ENCODE measurements at places on chromosomes 1 and 21.

DNA sequence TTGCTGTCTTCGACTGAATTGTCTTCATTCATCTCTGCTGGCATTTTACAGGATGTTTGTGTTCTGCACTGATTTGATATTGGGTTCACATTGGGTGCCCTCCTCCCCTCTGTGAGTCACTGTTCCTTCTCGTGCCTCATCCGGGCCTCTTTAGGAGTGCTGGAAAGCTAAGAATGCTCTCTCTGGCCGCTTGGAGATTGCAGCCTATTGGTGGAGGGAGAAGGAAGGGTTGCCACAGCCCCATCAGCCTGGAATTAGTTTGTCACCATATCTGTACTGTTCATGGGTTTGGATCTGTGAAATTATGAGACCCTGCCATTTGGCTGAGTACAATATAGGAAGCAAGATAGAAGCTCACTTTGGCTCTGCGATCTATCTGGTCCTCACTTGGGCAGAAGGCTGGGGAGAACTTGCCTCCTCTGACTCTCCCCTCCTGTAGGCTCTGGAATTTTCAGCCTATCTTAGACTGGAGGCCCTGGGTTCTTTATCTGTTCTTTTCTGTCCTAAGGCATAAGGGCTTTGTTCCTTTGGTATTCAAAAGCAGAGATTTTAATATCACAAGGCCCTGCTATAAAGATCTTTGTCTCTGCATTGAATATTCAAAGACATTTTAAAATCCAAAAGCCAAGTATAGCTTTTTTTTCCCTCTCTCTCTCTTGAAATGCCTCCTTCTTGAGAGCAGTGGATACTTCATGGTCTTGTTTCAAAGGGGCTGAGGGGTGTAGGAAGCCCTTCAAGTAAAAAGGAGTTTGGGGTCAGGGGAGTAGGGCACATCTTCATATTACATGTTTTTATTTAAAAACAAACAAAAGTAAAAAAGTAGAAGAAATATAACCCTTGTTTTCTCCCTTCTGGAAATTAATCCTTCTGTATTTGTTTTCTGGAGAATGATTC is 347.9 kb downstream of the ZP4 start:
- DNase-seq = no peak

DNA sequence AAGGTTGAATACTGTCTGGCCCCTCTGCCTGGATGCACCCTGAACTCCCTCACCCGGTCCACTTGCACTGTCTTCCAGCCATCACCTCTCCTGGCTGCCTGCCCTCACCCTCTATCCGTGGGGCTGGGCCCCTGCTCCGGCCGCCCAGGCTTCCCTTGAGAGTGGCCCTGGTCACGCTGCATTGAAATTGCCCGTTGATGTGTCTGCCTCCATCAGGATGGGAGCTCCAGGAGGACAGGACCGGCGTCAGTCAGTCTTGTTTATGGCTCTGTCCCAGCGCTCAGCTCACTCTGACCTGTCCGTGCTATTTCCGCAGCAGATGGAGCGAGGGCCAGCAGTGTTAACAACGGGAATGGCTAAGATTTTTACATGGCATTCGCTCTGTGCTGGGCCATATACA is 34.9 kb downstream of the FOXO6 start:
- DNase-seq = no peak

DNA sequence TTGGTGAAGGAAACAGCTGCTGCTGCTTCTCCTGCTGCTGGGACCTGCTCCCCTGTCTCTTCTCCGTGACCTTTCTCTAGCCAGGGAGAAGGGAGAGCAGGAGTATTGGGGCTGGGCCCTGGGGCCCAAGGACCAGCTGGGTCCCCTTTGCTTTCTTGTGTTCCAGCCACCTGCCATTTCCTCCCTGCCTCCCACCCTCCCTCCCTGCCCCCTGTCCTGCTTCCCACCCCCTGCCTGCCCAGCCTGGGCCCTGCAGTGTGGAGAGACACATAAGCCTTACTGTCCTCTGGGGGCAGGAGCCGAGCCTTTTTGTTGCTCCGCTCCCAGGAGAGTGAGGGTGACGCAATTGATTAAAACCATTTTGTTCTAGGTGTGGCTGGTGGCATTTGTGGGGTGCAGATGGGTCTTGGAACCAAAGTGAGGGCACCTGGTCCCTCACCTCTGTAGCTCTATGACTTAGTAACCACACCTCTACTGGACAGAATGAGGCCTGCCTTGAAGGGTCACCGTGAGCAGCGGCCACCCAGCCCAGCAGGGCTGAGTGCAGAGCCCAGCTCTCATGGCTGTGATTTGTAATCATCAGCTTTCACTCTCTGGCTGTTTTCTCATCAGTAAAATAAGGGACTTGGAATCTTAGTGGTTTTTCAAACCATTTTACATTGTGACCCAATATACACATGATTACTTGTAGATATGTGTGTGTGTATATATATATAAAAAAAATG is 13.9 kb upstream of the TMEM222 start:
- no peak for DNase-seq

- DNase-seq = no peak
Measured at GRCh38 chr1:226575739-226576378, 27.3 kb downstream of the STUM start.

GRCh38 chr1:159895836-159896545 is 4.0 kb downstream of the CFAP45 start:
- no peak for DNase-seq

DNA sequence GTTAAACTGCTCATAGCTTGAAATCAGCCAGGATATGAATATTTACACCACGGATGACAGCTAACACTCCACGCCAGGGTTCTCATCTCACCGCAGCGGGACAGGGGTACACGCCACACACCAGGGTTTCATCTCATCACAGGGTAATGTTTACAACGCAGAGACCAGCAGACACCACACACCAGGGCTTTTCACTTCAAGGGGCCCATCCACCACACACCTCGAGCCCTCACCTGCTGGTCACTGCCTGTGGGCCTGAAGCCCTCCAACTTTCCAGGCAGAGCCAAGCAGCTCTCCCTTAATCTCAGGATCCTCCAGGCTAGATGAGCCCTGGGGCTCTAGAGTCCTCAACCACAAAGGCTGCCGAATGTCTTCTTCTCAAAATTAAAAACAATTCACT is 1.3 kb upstream of the KRTAP10-12 start:
- no peak for DNase-seq

DNA sequence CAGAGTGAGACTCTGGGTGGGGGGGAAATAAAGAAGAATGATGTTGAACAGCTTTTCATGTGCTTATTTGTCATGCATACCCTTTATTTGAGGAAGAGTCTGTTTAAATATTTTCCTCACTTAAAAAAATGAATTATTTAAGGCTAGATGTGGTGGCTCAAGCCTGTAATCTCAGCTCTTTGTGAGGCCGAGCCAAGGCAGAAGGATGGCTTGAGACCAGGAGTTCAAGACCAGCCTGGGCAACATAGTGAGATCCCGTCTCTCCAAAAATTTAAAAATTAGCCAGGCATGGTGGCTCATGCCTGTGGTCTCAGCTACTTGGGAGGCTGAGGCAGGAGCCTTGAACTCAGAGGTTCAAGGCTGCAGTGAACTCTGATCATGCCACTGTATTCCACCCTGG is 25.4 kb downstream of the SLC30A1 start:
- no peak for DNase-seq

- no peak for DNase-seq
Measured at GRCh38 chr21:41427556-41427955, 1.5 kb downstream of the MX1 start.

GRCh38 chr1:227621211-227621610 is 57.9 kb downstream of the ZNF678 start:
- no peak for DNase-seq

DNA sequence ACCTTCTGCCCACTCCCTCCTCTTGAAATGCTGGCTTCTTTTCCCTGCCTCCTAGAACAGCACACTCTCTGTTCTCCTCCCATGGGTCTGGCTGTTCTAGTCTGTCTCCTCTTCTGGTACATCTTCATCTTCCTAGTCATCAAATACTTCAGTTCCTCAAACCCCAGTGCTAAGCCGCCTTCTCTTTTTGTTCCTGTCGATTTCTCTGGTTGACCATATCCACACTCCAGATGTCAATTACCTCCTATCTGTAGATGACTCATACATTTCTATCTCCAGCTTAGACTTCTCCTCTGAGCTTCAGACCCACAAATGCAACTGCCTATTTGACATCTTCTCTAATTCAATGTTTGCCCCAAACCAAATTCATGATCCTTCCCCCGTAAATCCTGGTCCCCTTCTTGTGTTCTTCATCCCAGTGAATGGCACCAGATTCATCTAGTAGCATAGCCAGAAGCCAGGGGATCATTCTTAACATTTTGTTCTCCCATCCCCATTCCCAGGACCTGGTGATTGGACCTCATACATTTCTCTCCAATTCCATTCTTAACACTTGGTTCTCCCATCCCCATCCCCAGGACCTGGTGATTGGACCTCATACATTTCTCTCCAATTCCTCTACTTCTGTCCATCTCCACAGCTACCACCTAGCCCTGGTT is 35.9 kb downstream of the USP24 start:
- no peak for DNase-seq

DNA sequence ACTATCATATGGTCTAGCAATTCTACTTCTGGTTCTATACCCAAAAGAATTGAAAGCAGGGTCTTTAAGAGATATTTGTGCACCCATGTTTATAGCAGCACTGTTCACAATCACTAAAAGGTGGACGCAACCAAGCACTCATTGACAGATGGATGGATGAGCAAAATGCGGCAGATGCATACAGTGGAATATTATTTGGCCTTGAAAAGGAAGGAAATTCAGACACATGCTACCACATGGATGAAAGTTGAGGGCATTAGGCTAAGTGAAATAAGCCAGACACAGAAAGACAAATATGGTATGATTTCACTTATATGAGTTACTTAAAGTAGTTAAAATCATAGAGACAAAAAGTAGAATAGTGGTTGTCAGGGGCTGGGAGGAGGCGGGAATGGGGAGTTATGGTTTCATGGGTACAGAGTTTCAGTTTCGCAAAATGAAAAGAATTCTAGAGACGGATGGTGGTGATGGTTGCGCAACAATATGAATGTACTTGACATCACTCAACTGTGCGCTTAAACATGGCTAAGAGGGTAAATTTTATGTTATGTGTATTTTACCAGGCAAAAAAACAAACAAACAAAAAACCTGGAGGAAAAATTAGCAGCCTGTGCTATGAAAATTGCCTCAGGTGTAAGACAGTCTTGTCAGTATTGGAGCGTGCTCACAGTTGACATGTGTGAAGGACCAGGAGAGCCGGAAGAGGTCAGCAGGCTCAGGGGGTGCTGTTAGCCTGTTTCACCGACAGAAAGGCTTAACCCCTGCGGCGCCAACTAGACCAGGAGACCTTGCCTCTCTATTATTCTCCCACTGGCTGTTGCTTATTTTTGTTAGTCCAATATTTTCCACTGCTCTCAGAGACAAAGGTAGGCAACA is 26.5 kb downstream of the CD247 start:
- DNase-seq = no peak

- no peak for DNase-seq
Measured at GRCh38 chr1:101506541-101507164, 269.8 kb downstream of the S1PR1 start.

DNA sequence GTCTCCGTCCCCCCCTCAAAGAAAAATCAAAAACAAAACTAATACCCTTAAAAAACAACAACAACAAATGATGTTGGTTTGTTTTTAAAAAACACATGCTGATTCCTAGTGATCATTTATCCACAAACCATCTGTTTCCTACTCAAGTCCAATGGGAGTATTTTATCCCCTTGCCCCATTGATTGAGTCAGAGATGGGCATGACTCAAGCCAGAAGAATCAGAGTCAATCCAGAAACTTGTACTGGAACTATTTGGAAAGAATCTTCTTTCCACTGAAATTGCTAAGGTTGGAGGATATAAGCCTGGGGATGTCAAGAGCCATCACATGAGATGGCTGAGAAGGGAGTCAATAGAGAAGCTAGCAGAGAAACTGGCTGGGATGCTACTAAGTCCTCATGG is 176.4 kb downstream of the MIS18A start:
- DNase-seq = no peak

DNA sequence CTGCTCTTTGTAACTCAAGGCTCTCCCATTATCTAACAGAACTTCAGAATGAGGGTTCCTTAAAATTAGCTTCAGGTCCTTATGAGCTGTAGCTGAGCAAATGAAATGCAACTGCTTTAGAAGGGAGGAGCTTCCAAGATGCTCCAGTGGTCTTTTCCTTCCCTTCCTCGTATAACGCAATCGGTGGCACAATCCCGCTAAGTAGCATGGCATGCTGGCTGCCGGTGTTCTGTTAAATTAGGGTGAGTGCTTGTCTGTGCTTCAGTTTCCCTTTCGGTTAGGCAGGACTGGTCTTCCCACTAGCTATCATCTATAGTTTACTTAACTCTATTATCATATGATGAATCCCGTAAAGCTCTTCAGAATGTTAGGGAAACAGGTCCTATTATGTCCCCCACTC is 917 bp downstream of the KIAA0040 start:
- no peak for DNase-seq

Measured in stimulated activated CD8-positive, alpha-beta memory T cell treated with anti-CD3 and anti-CD28 coated beads, Interleukin-7, amount 100 ng/mL, for 24 hours (primary cell).